ENCODE measurements at places on chromosomes 7 and 10. TPM values are rescaled to one million over a fixed set of nuclear protein-coding genes. Genes with fewer than 3 reads are reported as not detected.

UCMA gene
- total RNA-seq = not detected

PIK3AP1 gene
- total RNA-seq = 11.2 TPM

SLC26A5 gene
- total RNA-seq = not detected

EGR2 gene
- total RNA-seq = 0.33 TPM

Data from mesangial cell (primary cell).